ENCODE measurements at places on chromosomes 7 and 10. TPM values are rescaled to one million over a fixed set of nuclear protein-coding genes. Genes with fewer than 3 reads are reported as not detected.

DNA sequence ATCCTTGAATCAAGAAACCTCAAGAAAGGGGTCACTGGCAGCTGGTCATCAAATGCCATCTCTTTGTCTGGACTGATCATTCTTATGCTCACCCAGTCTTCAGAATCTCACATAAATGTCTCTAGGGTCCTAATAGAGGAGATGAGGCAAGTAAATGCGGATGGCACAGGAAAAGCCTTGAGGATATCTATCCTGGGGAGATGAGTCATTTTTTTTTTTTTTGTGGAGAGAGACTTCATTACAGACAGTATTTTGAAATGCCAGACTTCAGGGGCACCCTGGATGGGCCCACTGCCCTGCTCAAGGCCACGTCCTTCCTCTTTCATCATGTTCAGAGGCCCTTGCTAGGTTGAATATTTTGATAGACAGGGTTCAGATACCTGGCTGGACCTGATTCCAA lies 19.5 kb upstream of the PLPP4 start:
- no peak for DNase-seq

- DNase-seq: no peak
Measured at GRCh38 chr10:72315054-72315453, 39.7 kb downstream of the DNAJB12 start.

DNA sequence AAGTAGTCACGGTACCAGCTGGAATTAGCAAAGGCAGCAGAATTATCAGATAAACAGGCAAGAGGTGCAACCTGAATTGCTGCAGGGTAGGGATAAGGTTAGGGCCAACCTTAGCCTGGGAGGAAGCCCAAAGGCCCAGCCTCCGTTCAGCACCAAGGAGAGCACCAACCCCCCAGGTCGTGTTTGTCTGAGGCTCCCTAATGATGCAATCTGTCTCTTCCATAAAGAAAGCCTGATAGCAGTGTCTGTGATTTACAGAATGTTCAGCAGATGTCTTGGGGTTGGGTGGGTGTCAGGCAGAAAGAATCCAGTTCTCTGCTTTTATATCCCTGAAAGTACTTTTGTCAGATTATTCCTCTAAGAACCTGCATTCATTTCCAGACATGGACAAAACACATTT lies 328.4 kb upstream of the AOAH start:
- no peak for DNase-seq

The BMPER gene
- not detected for total RNA-seq

GRCh38 chr7:34939175-34939574 lies 98.1 kb downstream of the DPY19L1 start:
- no peak for DNase-seq

The SSC4D gene
- not detected for total RNA-seq

The AZGP1 gene
- not detected for total RNA-seq

GRCh38 chr10:126250045-126250444 lies 138.2 kb downstream of the ADAM12 start:
- no peak for DNase-seq

The CABCOCO1 gene
- not detected for total RNA-seq

DNA sequence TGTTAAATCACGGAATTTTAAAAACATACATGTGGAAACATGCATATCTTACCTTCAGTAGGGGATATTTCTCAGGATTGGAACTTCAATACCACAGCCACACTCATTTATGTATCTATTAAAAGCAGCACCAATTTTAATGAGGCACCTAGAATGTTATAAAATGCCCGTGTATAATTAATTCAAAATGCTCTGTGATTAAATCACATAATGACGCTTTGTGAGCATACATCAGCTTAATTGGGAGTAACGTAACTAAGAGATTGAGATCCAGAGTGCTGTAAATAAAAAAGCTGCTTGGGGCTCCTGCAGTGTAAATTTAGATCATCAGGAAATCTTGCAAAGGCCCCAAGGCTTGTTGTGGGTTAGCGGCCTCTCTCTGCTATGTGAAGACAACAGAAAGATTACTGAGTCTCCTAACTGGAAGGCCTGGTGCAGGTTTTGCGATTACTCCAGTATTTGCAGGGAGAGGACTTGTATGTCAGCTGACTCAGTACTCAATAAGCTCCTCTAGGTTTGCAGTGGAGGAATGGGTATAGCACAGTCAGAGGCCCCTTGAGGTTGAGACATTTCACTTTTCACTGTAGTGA lies 195.5 kb upstream of the PHYHIPL start:
- DNase-seq: no peak

The CHN2 gene
- total RNA-seq: 1.7 TPM

- no peak for DNase-seq
Measured at GRCh38 chr10:32130788-32131187, 74.6 kb upstream of the KIF5B start.

GRCh38 chr7:46207931-46208634 lies 287.0 kb upstream of the IGFBP3 start:
- DNase-seq: no peak

DNA sequence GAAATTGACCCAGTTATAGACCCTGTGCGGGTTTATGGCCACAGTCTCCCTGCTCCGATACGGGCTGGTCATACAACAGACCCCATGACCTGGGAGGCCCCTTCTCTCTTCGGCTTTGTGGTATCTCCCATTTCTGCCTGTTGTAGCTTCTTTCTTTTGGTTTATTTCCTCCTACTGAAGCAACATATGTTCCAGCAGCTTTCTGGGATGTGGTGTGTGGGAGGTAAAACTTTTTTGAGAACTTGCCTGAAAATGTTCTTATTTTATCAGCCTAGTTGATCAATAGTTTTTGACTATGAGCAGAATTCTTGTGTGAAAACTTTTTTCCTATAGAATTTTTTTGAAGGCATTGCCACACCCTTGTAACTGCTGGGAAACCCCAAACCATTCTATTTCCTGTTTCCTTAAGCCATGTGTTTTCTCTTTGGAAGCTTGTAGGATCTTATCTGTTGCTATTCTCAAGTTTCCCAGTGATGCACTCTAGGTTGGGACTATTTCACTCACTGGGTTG lies 80.0 kb downstream of the DAGLB start:
- no peak for DNase-seq

The TMEM178B gene
- 0.10 TPM for total RNA-seq

DNA sequence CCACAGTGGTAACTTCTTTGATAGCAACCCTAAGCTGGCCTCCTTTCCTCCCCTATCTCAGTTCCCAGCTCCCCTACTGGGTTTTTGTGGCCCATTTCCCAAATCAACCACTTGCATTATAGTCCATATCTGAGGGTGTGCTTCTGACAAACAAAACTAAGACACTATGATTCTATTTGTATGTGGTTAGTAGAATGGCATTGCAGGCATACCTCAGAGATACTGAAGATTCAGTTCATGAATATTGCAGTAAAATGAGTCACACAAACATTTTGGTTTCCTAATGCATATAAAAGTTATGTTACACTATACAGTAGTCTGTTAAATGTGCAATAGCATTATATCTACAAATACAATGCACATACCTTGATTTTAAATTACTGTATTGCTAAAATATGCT lies 15.4 kb upstream of the TMEM243 start:
- DNase-seq: no peak

- DNase-seq: no peak
Measured at GRCh38 chr10:113982296-113982695, 61.4 kb upstream of the ADRB1 start.

The CH25H gene
- total RNA-seq: 1.6 TPM

The MMD2 gene
- total RNA-seq: not detected

GRCh38 chr10:78896159-78896928 lies 172.4 kb upstream of the ZMIZ1 start:
- DNase-seq: no peak
